ENCODE measurements at places on chromosomes 11 and 22.

DNA sequence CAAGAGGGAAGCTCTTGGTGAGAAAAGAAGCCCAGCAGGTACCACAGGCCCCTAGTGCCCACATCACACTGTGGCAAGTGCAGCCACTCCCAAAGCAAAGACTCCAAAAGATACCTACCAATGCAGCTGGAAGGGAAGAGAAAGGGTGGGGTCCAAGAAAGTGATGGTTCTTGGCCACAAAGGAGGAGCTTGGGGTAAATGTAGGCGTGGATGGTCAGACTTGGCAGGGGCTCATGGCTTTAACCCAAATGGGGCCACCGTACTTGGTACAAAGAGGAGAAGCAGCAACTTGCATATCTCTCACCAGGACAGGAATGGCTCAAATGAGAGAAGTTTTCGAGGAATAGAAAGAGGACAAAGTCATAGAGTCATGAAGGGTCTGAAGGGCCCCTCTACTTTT lies 4.8 kb downstream of the MAP3K11 start:
- no peak for DNase-seq

GRCh38 chr11:22467248-22467647 lies 129.1 kb downstream of the SLC17A6 start:
- DNase-seq = no peak

- no peak for DNase-seq
Observed at GRCh38 chr11:72350752-72351151, 83.6 kb downstream of the CLPB start.

GRCh38 chr22:18022876-18023275 lies 1.5 kb downstream of the MICAL3 start:
- no peak for DNase-seq

DNA sequence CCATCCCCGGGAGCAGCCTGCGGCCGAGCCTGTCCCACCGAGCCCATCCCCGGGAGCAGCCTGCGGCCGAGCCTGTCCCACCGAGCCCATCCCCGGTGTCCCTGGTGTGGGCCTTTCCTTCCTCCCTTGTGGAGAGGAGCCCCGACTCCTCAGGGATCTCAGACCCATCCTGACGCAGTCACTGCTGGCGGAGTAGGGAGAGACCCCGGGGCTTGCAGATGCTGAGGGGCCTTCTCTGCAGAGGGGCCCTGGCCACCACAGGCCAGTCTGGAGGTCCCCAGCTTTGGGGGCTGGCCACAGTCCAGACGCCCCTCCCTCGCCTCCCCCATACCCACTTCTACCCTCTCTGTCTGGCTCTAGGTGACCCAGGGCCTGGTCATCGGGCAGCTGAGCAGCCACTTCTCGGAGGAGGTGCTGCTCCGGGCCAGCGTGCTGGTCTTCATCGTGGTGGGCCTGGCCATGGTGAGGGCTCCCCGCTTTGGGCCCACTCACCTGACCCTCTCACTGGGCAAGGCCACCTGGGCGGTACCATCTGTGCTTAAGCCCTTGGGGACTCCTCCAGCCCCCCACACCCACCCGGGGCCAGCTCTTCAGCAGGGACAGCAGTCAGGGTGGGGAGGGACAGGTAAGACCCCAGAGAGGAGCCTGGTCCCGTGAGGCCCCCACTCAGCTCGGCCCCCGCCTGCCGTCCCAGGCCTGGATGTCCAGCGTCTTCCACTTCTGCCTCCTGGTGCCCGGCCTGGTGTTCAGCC lies 7.3 kb downstream of the PHLDA2 start:
- no peak for DNase-seq

- no peak for DNase-seq
Observed at GRCh38 chr11:128704517-128704916, 10.6 kb downstream of the FLI1 start.

DNA sequence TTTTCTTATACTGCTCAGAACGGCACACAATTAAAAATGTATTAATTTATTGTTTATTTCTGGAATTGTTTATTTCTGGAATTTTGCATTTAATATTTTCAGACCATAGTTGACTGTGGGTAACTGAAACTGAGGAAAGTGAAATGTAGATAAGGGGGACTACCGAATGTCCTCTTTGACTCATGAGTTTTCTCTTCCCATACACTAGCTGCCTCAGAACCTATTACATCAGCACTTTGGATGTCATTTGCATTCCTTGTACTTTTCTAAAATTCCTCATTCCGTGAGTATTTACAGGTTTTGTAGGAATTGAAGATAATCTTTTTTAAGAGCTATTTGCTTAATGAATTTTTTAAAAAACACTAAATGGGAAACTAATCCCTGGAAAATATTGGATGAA lies 29.8 kb downstream of the ZC3H12C start:
- DNase-seq = no peak

DNA sequence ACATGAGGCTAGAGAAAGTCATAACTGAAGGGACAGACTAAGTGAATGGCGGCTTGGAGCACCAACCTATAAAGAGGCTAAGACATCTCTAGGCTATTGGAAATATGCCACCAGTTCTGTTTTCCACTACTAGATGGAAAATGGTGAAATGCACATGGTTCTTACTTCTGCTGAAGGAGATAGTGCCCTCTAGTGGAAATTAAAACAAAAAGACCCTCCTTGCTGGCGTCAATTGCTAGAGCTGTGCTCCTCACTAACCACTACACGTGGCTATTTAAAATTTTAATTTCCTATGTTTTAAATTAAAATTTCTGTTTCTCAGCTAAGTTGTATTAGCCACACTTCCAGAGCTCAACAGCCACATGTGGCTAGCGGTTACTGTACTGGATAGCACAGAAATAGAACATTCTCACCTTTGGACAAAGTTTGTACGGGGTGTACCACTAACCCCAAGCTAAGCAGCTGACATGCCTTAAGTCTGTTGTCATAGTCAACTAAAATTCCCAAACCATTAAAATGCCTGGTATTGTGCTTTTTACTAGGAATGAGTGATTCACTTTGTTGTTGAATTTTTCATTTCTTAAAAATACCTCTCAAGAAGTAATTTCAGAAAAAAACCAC lies 34.1 kb upstream of the CALCA start:
- DNase-seq = peak; percentile 56

DNA sequence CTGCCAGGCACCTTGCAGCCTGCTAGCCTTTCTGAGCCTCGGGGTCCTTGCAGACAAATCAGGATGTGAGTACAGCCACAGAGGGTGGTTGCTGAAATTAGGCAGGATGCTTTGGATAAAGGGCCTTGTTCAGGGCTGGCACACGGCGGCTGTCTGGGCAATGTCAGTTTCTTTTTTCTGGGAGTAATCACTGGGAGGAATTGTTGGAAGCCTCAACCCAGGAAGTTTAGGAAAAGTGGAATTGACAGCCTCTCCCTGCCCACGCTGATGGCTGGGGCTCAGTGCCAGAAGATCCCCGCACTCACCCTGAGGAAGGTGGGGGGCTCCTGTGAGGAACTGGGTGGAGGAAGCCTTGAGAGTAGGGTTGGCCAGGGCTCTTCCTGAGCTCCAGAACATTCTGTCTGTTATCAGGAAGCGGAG lies 37.4 kb downstream of the CD82 start:
- no peak for DNase-seq

- DNase-seq = no peak
Observed at GRCh38 chr11:88157370-88157769, 17.9 kb downstream of the RAB38 start.

- DNase-seq = peak; percentile 16
Observed at GRCh38 chr11:31827455-31828206, 16.5 kb upstream of the PAX6 start.

DNA sequence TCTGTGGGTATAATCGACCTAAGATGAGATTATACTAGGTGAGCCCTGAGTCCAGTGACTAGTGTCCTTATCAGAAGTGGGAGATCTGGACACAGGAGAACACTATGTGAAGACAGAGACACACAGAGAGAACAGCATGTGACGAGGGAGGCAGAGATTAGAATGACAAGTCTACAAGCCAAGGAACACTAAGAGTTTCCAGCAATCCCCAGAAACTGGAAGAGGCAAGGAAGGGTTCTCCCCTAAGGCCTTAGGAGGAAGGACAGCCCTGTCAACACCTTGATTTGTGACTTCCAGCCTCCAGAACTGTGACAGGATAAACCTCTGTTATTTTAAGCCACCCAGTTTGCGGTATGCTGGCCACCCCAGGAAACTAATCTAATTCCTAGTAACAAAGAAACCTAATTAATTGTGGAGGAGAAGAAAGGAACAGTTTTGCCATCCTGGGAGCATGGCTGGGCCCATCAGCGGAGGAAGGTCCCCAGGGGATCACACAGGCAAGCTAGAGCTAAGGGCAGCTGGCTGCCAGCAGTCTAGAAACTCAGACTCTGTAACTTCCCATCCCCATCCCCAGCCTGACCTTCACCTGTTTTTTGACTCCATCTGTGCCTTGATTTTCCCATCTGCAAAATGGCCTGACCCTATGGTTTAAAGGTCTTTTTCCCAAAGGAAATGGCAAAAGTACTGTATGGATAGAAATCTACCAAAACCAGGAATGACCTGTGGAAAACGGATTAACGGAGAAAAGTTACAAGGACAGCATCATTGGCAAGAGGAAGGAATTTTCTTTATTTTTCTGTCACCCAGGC lies 10.3 kb upstream of the THOC5 start:
- DNase-seq = no peak

- DNase-seq = no peak
Observed at GRCh38 chr11:81220146-81220895, 1513.3 kb downstream of the FAM181B start.

DNA sequence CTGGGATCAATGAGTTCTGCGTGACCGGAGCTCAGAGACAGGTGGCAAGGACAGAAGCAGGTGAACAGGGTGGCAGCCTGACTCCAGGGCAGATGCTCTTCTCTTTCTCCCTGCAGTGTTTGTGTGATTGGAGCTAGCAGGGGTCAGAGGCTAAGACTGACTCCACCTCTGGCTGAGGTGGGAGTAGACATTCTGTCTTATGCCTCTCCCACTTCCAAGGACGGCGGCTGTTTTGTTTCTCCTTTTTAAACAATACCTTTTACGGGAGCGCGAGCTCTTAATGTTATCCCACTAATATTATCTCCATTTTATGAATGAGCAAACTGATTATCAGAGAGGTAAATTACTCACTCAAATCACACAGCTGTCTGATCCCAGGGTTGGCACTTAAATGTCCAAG lies 323.7 kb downstream of the MIAT start:
- DNase-seq = no peak

GRCh38 chr22:22755778-22756100 lies 111.3 kb downstream of the GGTLC2 start:
- no peak for DNase-seq

- peak; percentile 13 for DNase-seq
Observed at GRCh38 chr11:101003468-101003867, 126.1 kb downstream of the PGR start.

DNA sequence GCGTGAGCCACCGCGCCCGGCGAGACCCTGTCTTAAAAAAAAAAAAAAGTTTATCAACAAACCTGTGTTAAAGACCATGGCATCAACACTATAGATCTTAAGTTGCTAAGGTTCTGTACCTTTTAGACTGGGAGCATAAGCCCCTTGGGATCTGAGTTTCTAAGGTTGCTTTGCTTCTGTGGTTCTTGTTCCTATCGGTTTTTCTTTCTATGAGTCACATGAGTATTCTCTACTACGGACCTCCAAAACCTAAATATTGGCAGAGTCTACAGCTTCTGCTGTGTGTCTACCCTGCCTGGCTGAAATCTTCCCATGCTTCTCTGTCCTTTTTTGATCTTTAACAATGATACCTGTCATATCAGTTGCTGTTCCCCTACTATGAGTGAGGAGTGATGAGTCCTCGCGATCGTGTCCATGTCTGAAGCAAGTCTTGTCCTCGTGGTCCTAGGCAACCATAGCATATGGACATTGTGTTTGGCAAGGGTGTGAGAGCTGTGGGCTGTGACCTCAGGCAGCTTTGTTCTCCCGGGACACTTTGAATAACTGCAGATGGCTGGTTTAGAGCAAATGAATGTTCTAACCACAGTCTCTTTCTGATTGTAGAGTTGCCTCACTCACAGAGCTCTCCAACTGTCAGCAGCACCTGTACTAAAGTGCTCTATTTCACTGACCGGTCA lies 9.0 kb upstream of the DLAT start:
- DNase-seq = no peak

DNA sequence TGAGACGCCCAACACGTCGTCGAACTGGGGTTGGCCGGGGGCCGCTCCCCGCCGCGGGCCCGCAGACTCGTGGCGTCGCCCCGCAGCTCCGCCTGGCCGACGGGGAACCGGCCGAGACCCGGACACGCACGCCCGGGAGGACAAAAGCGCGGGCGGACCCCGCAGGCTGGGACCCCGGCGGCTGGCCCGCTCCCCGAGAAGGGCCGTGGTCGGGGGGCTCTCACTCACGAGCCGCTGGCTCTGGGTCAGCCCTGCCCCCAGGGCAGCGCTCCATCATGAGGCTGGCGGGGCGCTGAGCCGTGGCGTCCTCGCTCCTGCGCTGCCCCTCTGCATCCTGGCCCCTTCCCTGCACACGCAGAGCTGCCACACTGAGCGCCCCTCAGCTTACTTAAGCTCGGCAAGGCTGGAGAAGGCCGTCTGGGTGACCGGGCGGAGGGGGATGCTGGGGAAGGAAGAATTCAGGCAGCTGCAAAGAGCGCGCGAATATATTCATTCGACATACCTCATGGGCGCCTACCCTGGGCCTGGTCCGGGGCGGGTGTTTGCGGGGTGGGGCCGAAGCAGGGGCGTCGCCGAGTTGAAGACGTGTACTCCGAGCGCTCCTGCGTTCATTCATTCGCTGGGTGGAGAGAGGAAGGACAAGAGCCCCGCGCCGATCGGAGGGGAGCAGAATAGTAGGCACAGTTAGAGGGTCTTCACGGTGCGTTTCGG lies 579 bp upstream of the CYB5R2 start:
- peak; percentile 72 for DNase-seq

GRCh38 chr11:73334384-73335203 lies 26.5 kb downstream of the ARHGEF17 start:
- peak; percentile 86 for DNase-seq

DNA sequence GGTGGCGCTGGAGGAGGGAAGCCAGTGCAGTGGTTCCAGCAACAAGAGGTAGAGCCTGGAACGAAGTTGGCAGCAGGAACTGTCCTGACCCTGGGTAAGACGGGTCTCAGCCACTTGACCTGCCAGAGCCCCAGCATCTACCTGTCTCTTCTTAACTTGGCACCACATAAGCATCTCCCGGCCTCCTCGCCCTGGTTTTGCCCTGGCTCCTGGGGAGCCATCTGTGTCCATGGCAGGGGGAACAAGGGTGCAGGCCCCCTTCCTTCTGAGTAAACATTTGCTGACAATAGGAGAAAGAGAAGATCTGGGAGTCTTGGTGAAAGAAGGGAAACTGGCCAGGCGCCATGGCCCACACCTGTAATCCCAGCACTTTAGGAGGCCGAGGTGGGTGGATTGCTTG lies 12.8 kb downstream of the P2RY2 start:
- DNase-seq = no peak

DNA sequence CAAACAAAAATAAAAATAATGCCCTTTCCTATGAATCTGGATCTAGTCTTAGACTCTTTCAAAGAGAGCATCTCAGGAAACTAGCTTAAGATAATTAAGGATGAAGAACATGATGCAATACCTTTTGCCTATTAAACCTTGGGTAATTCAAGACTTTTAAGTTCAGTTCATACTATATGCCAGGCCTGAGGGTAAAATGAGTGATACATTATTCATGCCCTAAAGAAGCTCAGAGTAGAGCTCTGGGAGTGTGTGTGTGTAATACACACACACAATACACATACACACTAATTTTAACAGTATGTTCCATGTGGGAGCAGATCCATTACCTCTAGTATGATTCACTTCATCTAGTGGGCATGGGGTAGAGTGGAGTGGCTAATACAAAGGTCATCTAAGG lies 651.4 kb upstream of the CHORDC1 start:
- no peak for DNase-seq

GRCh38 chr11:23138761-23139160 lies 278.5 kb upstream of the CCDC179 start:
- no peak for DNase-seq

GRCh38 chr11:79461144-79461543 lies 20.3 kb upstream of the TENM4 start:
- DNase-seq = peak; percentile 41
